ENCODE measurements at places on chromosomes 11 and 22.

GRCh38 chr11:96741068-96741467, 351.3 kb downstream of the JRKL start:
- DNase-seq = no peak

GRCh38 chr11:78349624-78350023, 68.0 kb downstream of the GAB2 start:
- peak; percentile 36 for DNase-seq

DNA sequence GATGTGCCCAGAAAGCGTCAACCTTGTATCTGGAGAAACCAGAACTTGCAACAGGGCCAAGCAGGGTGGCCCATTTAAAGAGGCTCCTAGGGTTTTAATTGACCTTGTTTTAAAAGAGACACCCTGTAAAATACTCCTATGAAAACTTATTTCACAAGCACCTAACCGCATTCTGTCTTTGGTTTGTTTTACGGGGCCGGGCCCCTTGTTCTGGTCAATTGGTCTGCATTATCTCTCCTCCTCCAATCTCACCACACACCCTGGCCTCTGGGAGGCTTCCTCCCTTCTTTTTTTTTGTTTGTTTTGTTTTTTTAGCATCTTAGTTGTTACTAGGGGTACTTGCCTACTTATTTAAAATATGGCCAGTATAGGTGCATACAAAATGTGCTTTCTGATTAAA, 4.7 kb downstream of the EHF start:
- DNase-seq = no peak

- no peak for DNase-seq
These were observed 23.0 kb downstream of the MYO18B start for GRCh38 chr22:25765016-25765367.

DNA sequence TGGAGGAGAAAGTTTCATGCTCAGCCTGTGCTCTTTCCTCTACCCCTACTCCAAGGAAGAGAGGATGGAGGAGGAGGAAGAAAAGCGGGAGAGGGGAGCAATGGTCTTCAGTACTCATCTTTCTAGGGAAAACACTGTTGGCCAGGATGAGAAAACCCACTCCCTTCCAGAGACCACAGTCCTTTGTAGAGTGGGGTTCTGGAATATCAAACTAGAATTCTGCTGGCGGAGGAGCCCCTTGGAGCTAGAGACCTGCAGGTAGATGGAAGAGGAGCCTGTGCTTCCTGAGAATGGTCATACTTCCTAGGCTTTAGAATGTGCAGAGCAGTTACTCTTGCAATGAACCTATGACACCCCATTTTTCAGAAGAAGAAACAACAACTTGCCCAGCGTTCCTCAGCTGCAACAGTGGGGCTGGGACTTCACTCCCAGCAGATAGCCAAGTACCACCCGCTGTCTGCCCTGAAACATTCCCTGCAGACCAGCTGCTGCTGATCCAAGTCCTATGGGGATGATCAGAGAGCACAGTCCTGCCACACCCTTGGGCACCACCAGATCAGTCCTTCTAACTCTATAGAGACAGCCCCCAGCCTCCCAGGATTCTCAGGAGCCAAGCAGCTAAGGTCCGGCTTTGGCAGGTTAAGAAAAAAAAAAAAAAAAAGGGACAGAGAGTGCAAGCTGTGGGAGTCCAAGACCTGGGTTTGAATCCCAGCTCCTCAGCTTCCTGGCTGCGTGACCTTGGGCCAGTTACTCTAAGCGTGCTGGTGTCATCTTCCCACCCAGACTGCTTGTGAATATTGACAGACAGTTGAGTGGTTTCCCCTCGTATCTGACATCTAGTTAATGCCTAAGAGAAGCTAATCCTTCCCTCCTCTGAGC, 664 bp downstream of the PTGDR2 start:
- no peak for DNase-seq

- DNase-seq = no peak
These were observed 30.0 kb downstream of the MAPK1 start for GRCh38 chr22:21837248-21837979.

GRCh38 chr11:103488031-103488461, 378.8 kb downstream of the DYNC2H1 start:
- DNase-seq = no peak

DNA sequence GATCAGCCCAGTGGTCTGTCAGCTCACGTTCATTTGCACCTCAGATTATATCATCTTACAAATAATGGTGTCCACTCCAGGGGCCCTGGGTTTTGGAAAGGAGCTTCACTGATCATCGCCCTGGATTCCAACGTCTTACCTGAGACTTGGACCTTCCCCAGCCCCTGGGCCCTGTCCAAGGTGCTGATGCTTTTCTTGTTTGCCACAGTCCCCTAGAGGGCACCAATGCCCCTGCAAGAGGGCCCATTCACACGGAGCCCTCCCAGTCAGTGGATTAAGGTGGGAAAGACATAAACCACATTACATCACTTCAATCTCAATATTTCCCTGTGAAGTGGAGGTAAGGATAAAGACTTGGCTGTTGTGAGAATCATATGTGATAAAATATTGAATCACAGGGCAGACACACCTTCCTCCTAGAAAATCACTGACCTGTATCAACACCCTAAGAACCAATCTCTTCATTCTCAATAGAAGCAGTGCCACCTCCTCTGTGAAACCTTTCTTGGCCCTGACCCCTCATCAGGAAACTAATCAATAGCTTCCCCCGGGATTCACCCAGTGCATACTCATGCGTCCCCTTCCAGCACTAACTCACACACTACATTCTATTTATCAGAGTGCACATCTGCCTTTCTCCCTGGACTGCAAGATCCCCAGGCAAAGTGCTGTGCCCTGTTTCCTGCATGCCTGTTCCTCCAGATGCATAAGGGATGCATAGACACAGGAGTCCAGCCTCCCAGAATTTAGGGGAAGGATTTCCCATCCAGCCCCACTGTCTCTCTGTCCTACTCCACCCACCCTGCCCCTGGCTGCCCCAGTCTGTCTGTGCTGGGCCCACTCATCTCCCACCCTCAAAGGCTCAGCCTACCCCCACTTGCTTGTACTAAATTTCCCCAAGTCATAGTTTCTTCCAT, 167.0 kb downstream of the BUD13 start:
- no peak for DNase-seq

GRCh38 chr11:116108161-116108560, 603.9 kb upstream of the CADM1 start:
- DNase-seq = no peak

All from anterior cingulate cortex (tissue), 58 donors.